Left renal cortex interstitium (tissue), 4 donors: ENCODE measurements at places on chromosomes 6 and 20. TPM values are rescaled to one million over a fixed set of nuclear protein-coding genes. Genes with fewer than 3 reads are reported as not detected.

Gene MEP1A
- not detected for polyA plus RNA-seq

- DNase-seq = no peak
These were observed 44.5 kb downstream of the SLC52A3 start for GRCh38 chr20:723756-724155.

Gene TAB2
- 84.7 TPM for polyA plus RNA-seq

Gene PROKR2
- not detected for polyA plus RNA-seq

DNA sequence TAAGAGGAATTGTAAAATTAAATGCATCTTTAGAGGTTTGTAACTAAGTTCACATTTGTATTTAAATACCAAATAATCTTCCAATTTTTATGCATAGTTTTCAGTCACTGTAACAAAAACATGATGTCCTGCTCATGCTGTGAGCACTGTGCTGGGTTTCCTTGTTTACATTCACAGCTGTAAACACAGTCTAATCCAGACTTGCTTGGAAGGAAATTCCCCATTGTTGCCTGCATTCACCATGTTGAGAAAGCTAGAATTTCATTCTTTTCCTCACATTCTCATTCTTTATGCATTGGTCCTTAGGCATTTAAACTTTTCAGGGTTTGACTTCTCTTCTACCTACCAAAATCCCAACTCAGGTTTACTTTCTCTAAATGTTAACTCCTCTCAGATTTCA lies 242.0 kb upstream of the TBX18 start:
- no peak for DNase-seq

DNA sequence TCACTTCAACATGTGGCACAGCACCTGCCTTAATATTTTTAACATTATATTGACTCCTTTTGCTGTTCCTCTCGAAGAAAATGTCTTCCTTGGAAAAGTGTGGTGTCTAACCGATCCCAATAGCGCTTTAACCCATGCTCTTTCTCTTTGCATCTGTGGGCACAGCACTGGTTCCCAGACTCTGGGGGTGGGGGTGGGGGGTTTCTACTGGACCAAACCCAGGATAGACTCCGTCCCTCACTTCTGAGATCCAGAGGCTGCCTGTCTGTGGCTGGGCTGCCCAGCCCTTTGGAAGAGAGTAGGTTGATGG lies 3.9 kb upstream of the ZNF292 start:
- no peak for DNase-seq

Gene PNPLA1
- 1.7 TPM for polyA plus RNA-seq

Gene RIPPLY2
- not detected for polyA plus RNA-seq

DNA sequence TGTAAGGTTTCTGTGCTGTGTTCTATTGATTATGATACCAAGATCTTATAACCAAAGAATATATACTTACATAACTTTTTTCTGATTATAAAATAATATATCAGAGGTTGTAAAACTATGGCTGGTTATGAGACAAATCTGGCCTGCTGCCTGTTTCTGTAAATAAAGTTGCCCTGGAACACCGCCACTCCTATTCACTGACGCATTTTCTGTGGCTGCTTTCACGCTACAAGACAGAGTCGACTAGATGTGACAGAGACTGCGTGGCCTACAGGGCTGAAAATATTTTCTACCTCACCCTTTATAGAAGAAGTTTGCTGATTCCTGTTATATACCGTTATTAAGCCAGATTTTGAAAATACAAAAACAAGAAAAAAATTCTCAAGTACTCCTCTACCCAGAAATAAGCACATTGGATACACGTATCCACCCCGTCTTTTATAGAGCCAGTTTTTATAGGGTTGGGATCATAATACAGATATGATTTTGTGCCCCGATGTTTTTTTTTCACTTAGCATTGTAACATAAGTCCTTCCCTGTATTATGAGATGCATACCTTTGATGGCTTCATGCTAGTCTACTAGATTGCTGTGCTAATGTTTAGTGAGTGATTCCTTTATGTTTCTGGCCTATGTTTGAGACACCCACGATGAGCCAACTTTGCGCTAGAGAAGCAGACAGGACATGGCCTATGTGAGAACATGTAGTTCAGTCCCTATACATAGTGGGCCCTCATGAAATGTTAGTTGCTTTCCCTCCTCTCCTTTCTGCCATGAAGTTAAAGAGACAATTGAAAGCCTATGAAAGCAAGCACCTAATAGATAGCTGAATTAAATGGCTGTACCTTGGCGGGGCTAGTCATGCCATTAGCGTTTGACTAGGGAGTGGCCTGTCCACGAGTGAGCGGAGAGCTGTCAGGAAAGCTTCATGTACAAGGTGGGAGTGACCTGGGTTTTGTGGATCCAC lies 98.1 kb upstream of the KCNK16 start:
- no peak for DNase-seq

GRCh38 chr6:25962149-25963127 lies at the start of gene TRIM38:
TSS of gene TRIM38 (plus strand) at chr6:25962802. CDS start at chr6:25966523, 3,721 bp downstream.
- peak; percentile 76 for DNase-seq

Gene MATN4
- polyA plus RNA-seq = 0.19 TPM

DNA sequence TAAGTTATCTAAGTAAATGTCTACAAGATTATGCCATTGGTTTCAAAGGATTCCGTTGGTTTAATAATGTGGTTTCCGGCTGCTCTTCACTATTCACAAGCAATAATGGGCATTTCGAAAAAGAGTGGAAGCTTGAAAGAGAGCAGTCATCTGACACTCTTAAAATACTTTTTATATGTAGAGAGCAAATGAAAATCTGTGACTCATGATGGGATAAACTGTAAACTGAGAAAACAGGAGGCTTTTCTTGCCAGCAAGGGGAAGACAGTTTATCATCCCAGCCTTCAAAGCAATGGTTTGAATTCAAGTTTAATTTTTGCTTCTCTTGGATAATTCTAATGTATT lies 145.7 kb downstream of the KHDC1L start:
- DNase-seq = no peak

GRCh38 chr20:49569411-49570115 lies 1.6 kb upstream of the PTGIS start:
- no peak for DNase-seq

Gene F13A1
- polyA plus RNA-seq = 10.9 TPM

DNA sequence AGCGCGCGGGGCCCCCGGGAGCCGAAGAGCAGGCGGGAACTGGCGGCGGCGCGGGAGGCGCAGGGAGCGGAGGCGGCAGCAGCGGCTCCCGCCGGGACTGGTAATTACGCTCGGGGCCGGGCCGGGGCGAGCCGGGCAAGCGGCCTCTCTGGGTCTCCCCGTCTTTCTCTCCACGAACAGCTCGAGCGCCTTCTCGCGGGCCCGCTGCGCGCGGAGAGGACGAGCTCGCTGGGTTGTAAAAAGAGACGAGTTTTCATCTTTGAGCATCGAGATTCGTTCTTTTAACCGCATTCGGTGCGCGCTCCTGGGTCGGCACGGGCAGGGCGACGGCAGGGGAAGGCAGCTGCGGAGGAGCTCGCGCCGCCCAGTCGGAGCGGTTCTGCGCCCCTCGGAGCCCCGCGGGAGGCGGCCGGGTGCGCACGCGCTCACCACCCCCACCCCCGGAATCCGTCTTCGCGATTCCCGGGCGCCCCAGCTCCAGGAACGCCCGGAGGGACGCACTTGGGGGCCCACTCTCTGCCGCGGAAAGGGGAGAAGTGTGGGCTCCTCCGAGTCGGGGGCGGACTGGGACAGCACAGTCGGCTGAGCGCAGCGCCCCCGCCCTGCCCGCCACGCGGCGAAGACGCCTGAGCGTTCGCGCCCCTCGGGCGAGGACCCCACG lies 38.0 kb downstream of the YTHDF1 start:
- no peak for DNase-seq

Gene VGLL2
- polyA plus RNA-seq = not detected

Gene CALHM4
- polyA plus RNA-seq = 0.62 TPM

DNA sequence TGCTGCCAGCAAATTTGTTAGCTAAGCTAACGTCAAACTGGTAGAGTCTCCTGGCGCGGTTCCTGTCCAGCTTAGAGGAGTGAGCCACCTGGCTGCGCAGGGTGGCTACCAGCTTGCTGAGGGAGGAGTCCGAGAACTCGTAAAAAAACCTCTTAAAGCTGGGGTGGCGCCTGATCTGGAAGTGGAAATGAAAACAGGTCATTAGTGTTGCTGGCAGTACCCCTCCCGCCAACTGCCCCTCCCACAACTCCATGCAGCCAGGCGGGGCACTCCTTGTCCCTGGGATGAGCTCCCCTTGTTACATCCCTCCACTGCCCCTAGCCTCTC lies 17.3 kb downstream of the BNIP5 start:
- no peak for DNase-seq

GRCh38 chr6:134714679-134715078 lies 235.2 kb downstream of the ALDH8A1 start:
- DNase-seq = no peak

- no peak for DNase-seq
These were observed 65.9 kb downstream of the PREX1 start for GRCh38 chr20:48761874-48762273.

DNA sequence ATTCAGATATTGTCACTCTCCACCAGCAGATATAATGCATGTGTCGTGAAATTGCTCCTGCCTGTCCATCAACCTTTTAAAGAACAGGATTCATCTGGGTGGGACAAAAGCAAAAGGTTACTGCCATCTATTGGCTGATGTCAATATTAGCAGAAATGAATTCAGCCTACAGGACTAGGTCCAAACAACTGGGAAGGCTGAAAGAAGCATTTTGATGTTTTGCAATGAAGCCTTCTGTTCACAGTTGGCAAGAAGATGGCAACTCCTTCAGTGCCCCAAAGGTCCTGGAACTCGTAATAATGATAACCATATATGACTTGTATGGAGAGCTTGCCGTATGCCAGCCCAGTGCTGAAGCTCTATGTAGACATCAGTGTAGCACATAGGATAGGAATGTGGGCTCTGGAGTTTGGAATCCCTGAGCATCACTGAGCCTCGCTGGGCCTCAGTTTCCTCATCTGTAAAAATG lies 7.5 kb downstream of the BCAS1 start:
- no peak for DNase-seq

Gene LY6G6F
- polyA plus RNA-seq = 0.81 TPM

- no peak for DNase-seq
These were observed 7.6 kb downstream of the MYCT1 start for GRCh38 chr6:152705327-152705726.

DNA sequence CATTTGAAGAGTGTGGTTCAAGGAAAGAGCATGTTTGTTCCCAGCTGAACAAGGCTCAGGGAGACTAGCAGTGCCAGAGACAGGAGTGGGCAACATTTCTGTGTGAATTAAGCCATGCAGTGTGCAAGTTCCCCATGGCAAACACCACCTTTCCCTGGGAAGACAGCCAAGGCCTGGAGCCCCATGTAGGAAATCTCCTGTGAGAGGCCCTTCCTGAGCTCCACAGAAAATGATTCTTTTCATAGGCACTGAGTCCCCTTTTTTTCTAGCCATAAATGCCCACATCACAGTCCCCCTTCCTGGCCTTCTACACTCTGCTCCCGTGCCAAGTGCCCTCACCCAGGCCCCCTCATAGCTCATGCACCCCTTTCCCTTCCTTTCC lies 11.8 kb upstream of the TRAM2 start:
- no peak for DNase-seq

GRCh38 chr6:91824331-91824730 lies 1237.5 kb upstream of the MAP3K7 start:
- no peak for DNase-seq

GRCh38 chr20:20744170-20744725 lies 31.8 kb upstream of the RALGAPA2 start:
- DNase-seq = peak; percentile 2

Gene CCN6
- polyA plus RNA-seq = 3.1 TPM

GRCh38 chr6:43797919-43798318 lies 27.9 kb downstream of the VEGFA start:
- no peak for DNase-seq

Gene TULP1
- polyA plus RNA-seq = 1.3 TPM

- DNase-seq = no peak
These were observed 21.4 kb downstream of the SDCBP2 start for GRCh38 chr20:1307571-1307971.

- DNase-seq = no peak
These were observed 384.3 kb downstream of the CDC5L start for GRCh38 chr6:44771647-44772415.

DNA sequence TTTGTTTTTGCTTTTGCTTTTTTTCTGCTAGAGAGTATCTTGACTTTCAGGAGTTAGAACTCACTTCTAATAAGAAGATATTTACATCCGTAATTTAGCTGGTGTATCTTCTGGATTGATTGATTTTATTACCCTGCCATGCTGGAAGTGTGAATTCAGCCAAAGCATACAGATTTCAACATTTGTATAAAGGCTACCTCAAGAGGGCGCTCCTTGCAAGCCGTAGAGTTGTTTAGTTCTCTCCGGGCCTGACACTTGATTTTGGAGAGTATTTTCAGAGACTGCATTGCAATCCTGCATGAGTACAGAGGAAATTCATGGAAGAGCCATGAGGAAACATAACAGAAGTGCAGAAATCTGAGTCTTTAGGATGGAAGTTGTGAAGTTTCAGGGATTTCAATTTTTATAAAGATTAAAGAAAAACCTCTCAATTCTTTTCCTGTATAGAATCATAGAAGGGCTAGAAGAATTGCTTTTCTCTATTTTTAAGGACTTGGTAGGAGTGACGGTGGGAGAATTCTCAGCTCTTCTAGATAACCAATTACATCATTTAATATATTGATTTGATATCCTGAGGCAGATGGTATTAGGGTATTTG lies 66.7 kb upstream of the TIAM2 start:
- DNase-seq = no peak

DNA sequence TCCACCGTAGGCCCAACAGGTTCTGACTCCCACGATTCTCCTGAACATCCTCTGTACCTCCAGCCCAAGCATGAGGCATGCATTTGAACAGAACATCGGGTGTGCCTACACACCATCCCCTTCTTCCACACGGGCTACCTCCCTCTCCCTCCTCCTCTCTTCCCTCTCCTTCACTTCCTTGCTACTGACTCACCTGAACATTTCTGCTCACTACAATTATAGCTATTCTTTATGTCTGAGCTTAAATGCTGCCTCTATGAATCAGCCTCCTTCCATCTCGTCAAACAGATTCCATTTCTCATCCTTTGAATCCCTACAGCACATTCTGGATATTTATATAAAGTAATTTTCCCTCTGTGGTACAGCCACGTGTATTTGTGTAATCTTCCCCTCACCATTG lies 71.4 kb upstream of the MYLIP start:
- no peak for DNase-seq

DNA sequence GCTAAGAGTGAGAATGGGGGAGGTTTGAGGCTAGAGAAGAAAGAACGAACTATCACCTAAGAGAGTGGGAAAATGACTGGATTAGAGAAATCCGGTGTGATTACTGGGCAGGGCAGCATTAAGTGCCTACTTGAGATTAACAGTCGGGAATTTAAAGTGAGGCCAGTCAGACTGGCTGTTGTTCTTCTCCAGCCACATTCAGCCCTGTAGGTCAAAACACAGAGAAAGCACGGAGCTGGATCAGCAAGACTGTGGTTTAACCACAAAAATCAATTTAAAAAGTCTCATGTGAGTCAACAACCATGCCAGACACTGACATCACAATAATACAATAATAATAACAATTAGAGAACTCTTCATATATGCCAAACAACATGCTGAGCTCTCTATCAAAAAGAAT lies 301.9 kb upstream of the SGK1 start:
- DNase-seq = no peak

- no peak for DNase-seq
These were observed 237.4 kb downstream of the GRIK2 start for GRCh38 chr6:101630941-101631340.
